ENCODE measurements at places on chromosomes 5 and 9.

- DNase-seq = no peak
These were observed 101.9 kb downstream of the SLC28A3 start for GRCh38 chr9:84238652-84239051.

DNA sequence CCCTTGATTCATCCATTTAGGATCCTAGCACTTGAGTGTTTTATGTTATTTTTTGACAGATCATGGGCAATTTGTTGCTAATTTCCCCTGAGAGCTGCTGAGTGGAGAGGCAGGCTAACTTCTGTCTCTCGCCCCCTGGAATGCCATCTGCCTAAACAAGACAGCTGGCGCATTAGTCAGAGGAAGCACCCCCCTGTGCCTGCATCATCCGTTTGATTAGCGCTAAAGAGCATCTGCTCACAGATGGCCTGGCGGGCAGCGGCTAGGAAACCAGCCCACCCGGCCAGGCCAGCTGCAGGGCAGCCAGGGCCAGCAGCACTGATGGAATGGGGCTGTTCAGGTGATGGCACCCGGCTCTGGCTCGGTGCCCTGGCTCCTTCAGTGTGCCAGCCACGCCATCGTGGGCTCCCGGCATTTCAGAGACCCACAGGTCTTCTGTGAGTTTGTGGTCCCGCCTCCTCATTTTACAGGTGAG lies 22.9 kb upstream of the ASS1 start:
- DNase-seq = no peak

DNA sequence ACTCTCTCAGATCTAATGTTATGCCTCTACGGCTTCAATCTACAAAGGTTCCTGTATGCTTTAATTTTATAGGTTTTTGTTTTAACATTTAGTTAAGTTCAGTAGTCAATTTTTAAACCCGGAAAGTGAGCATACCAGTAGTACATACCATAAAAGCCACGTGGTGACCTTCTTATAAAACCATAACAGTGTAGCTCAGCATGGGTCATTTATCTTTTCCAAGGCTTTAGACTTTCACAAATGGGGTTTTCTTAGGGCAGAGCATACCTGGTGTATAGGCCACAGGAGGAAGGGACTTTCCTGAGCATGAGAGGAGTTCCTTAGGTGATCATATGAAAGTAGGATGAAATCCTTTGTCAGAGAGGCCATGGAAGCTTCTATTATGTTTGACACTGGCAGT lies 23.2 kb downstream of the ECM2 start:
- DNase-seq = no peak

DNA sequence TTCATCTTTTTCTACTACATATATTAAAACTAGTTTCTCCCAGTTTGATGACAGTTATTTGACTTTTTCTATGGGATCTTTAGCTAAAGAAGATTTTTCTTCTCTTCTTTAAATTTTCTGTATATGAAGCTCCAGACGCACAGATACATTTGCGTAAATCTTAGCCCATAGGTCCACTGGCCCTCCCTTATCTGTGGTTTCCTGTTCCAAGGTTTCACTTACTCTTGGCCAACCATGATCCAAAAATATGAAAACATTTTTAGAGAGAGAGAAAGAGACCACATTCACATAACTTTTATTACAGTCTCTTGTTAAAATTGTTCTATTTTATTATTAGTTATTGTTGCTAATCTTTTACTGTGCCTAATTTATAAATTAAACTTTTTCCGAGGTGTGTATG lies 270.2 kb upstream of the DAPK1 start:
- no peak for DNase-seq

DNA sequence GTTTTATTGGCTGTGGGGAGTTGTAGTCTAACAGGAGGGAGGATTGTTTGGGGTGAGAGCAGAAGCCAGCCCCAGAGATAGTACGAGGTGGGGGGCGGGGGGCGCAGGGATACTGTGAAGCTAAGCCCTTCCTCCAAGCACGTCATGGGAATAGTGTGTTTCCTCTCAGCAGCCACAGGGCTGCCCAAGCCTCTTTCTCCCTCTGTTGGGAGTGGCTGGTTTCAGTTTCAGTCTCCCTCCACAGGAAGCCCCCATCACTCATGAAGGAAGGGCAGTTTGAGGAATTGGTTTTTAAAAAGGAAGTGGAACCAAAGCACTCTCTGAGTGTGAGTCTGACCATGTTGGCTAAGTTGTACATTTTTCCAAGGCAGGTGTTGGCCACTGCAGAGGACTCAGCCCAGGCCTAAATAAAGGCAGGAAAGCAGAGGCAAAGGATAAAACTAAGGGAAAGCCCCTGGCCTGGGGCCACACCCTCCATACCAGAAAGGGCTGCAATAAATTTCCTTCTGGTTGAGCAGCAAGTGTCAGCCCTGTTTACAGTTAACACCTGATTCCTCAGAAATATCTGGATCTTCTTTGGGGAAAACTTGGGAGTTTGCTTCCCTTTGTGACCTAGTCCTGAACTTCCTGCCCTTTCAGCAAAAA lies 3.2 kb downstream of the RAB24 start:
- no peak for DNase-seq

DNA sequence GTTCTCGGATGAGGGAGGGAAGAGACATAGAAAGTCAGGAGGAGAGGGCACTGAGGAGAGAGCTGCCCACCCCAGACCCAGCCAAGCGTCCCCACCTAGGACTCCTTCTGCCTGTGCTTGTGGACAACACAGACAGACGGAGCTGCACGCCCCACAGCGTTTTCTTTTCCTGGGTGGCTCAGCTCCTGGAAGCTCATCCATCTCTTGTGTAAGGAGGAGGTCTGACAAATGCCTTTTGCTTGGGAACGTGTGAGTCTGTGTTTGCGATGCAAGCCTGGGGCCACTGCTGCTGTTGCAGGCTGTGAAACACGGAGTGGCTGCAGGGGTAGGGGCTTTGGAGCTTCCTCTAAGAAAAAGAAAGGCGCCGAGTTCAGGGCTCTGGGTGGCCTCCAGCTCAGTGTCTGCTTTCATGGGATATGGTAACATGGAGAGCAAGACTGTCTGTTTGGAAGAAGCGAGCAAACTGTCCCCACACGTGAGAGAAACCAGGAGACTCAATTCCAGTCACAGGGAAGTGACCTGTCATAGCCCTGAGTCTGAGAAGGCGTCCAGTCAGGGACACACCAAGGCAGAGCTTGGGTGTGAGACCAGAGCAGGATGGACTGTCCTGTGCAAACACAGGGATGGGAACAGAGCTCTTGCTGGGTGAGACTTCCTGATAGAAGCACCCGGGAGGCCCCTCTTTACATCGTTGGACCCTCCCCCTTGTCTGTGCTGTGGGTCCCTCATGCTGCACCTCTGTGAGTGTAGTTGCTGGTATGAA lies 42.7 kb downstream of the GADD45G start:
- no peak for DNase-seq

DNA sequence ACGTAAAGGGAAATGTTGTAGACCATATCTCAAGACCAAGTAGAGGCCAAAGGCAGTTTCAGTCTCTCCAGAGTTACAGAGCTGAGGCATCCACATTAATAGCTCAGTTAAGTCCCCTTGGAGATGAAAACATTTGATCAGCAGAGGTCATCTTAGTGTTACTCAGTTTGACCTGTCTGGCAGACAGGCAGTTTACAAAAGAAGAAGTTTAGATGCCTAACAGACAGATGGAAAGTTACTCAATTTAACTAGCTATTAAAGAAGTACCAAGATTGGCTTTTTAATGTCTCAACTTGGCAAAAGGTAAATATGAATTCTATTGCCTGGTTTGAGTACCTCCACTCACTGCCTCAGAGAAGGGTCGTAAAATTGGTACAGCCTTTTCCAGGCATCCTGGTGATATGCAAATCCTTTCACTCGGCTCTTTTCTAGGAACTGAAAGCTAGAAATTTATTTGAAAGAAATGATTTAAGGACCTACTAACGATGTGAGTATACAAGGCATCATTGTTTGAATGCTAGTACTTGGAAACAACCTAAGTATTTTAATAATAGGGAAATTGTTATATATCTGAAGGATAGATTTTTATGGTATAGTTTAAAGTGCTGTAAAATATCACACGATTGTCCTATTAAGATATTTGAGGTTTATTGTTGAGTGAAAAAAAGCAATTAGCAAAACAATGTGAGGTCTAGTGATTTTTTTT lies 14.8 kb downstream of the ACO1 start:
- DNase-seq = no peak

Measured in osteocyte (in vitro differentiated cells).